Putamen (tissue), 1 donor: ENCODE measurements at places on chromosomes 2 and 18.

DNA sequence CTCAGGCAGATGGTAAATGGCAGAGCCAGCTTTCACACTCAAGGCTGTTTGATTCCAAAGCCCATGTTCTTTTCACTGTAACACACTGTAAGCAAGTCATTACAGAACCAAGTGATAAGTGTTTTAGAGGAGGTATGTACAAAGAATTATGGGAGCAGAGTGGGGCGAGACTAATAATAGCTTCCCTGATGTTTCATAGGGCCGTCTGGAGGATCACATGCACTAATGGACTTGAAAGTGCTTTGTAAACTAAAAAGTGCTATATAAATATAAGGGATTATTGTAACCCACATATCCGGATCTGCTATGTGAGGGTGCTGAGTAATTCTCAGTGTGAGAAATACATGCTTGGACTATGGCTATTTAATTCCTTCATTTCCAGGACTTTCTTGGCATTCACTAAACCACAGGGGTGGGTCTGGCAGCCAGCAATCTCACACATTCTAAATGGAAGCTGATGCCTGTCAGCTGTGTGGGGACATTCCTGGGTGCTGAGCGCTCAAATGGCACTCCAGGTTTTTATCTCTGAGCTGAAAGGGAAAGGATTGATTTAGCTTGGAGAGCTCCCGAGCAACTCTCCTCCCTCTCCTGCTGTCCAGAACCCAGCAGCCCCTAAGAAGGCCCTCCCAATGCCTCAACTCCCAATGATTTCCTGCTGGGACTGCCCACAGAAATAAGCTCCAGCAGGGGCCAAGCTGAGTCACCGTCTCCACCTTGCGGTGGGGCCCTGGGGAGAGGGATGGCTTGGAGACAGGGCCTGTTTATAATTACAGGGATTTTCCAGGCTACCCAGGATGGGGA, 222.8 kb downstream of the SOX11 start:
- DNase-seq, result no peak

DNA sequence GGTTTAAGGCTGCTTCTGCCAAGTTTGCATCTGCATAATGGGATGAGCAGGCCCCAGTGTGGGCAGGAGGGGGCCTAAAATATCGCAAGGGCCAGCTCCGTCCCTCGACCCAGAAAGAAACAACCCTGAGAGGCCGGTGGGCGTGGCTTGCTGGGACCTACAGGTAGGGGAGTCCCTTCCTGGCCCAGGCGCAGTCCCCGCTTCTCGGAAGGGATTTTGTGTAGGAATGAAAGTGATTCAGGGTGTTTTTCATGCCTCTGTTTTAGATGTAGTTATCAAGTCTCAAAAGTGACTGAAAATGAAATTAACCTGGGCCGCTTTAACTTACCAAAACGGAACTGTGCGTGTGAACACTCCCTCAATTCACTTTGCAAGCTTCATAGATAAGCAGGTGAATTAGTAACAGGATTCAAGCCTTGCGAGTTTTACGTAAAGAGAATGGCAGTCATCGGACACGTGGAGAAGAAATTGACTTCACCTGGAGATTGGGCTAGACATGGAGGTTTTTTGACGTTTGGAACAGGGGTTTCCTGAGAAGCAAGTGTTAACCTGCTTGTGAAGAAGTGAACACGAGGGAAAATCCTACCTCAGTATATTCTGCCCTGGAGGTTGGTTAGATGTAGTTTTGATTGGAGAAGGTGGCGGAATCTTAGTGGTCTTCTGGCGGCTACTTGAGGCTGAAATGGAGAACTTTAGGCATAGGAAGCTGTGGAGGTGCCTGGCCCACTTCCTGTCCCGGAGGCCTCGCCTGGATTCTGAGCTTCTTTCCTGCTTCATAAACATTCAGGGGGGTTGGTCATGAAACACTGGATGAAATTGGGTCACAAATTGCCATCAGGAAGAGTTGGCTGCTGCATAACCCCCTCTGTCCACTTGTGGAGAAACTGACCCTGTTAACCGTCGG, 1.7 kb downstream of the NCK2 start:
- DNase-seq, result no peak

DNA sequence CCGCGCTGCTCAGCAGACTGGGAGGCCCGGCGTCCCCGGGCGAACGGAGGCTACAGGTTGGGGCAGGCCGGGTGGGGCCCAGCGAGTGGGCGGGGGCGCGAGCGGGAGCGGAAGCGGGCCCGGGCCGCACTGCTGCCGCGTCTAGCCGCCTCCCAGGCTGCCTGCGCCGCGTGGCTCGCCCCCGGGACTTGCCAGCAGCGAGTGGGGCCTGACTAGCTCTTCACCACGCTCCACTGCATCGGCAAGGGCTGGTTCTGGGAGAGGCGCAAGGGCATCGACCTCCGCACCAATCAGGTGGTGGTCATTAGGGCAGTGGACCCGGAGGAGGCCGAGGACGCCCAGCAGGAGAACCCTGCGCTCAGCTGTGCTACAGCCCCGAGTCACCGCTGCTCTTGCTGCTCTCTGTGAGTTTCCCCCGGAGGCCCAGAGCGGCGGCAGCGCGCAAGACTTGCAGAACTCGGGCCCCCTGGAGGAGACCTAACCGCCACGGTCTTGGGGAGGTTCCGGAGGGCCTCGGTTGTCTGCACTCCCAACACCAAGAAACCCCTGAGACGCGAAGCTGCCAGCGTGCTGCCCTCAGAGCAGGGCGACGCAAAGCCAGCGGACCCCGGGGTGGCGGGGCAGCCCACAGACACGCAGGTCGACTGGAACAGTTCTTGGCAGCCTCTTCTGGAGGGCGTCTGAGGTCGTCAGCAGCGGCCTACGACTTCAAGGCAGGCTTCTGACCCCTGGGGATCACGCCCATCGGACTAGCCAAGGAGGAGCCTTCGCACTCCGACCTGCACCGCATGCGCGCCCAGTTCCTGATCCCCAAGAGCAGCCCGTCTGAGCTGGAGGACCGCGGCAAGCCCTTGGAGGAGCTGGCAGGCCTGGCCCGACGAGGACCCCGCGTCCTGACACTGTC, 27.2 kb upstream of the PTPN2 start:
- no peak for DNase-seq

DNA sequence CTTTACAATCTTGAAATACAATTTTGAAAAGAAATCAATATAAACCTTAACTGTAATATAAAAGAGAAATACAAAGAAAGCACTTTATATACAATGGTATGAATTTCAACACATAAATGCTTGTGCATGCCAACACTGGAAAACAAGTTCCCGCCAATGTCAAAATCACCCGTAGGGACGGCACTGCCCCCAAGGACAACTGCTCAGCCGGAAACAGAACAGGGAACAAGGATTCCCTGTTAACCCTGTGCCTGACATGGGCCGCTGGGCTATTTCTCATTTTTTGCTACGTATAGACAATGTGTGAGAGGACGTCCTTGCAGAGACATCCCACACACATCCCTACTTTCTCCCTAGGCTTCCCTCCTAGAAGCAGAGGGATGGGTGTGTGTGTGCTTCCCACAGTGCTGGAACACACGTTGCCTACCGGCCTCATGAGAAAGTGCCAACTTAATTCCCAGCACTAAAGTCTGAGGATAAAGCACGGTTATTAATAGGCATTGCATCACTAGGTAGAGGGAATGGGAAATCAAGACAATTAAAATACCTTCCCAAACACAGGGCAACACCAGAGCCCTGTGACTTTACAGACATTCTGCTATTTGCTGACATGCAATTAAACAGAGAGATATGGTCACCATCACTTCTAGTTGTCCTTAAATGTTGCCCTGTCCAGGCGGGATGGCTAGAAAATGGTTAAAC, 14.4 kb downstream of the AFG3L2 start:
- no peak for DNase-seq

GRCh38 chr18:31409276-31409675, 32.7 kb downstream of the DSG4 start:
- no peak for DNase-seq

- DNase-seq, result no peak
These were observed 130.6 kb upstream of the ZNF236 start for GRCh38 chr18:76691800-76692199.

DNA sequence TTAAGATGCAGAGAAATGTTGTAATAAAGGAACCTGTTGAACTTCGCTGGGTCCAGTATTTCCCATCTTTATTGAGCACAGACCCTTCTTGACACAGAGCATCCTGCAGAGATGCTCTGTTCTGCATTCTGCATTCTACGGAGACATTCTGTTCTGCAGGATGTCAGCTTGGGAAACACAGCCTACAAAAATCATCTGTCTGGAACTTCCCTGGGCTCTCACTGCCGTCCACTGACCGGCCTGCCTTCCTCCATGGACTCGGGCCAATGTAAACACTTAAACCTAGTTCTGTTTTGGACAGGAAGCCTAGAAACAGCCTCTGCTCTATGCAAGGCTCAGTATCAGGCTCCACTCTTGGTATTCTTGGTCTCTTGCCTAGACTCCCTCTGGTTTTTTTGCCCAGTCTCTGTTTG, 90.0 kb upstream of the PPP1CB start:
- DNase-seq, result peak; percentile 13

DNA sequence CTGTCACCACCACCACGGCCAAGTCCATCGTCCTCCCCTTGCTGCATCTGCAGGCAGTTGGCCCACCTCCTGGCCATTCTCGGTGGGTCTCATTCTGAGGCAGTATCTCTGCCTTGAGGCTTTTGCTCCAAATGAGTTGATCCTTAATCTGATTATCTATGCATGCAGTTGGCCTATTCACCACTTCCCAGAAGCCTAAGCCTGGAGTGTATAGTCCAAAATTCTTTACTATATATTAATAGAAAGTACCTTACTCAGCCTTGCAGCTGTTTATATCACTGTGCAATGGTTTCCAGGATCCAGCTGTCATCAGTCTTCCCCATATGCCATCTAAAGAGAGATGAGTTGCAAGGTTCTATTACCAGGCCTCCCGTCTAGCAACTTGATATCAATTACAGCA, 292.4 kb downstream of the SS18 start:
- no peak for DNase-seq

DNA sequence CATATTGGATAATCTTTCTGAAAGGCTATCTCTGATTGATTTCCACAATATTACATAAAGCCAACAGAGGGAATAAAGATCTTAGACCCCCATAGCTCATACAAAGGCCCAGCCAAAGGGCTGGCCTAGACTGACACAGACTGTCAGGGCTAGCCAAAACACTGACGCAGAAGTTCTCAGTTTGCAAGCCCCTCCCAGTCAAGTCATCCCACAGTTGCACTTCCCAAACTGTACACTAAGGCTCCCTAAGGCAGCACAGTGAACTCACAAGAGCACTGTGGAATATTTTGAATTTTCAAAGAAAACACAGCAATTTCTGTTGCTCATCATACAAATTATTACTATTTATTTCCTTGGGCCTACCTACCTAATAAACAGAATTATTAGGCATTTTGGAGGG, 244.9 kb downstream of the SP3 start:
- DNase-seq, result no peak

DNA sequence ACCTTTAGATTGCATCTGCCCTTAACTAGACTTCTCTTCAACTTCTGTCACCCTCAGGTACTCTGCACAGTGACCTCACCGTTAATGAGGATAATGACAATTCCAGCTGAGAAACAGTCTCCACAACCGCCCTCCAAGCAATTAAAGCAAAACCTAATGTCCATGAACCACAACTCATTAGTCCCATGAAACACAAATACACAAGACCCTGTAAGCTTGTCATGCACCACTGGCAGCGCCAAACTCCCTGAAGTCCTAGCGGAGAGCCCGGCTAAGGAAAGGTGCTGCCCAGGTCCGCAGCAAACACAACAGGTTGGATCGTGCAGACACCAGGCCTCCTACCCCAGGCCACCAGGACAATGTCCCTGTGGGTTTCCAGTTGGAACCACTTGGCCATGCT, 7.4 kb downstream of the SMAD7 start:
- no peak for DNase-seq

- no peak for DNase-seq
These were observed 179.6 kb downstream of the SATB2 start for GRCh38 chr2:199278099-199278498.

GRCh38 chr18:79935098-79935480, 16.4 kb downstream of the SLC66A2 start:
- DNase-seq, result peak; percentile 57

DNA sequence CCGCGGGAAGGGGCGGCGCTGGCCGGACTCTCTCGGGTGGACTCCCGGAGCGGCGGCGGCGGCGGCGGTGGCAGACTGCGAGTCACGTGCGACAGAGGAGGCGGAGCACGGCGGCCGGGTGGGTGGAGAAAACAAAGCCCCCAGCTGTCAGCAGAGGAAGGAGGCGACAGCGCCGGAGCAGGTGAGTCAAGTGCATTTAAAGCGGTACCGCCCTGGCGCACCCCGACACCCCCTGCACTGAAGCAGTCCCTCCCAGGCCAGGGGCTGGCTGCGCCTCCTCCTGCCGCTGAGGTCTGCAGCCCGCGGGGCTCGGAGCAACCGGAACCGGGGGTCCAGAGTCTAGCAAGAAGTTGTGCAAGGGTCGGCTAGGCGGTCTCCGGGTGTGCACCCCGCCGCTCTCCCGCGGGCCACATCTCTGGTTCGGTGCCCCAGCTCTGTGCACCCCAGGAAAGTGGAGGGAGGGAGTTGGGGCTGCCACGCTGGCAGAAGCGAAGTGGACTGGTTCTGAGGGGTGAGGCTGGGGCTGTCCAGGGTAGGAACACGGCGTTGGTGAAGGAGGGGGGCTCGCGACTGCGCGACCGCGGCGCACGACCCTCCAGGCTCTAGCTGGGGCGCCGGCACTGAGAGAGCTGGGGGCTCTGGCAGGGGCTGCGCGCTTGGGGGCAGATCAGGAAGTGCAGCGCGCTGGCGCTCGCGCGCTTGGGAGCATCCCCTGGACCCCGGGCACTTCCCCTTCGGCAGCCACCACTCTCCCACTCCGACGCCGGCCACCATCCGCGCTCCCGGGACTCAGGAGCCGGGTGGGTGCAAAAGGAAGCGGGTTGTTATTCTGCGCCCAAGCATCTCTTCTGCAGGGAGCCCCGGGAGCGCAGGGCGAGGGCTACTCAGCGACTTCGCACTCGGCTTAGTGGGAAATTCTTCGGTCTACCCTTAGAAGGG, 64.0 kb upstream of the MAPRE2 start:
- peak; percentile 86 for DNase-seq

- no peak for DNase-seq
These were observed 963.0 kb downstream of the SLC4A3 start for GRCh38 chr2:220590476-220590875.

GRCh38 chr2:20122864-20123263, 71.4 kb upstream of the LAPTM4A start:
- DNase-seq, result no peak

- no peak for DNase-seq
These were observed 68.0 kb downstream of the TBR1 start for GRCh38 chr2:161484061-161484460.

DNA sequence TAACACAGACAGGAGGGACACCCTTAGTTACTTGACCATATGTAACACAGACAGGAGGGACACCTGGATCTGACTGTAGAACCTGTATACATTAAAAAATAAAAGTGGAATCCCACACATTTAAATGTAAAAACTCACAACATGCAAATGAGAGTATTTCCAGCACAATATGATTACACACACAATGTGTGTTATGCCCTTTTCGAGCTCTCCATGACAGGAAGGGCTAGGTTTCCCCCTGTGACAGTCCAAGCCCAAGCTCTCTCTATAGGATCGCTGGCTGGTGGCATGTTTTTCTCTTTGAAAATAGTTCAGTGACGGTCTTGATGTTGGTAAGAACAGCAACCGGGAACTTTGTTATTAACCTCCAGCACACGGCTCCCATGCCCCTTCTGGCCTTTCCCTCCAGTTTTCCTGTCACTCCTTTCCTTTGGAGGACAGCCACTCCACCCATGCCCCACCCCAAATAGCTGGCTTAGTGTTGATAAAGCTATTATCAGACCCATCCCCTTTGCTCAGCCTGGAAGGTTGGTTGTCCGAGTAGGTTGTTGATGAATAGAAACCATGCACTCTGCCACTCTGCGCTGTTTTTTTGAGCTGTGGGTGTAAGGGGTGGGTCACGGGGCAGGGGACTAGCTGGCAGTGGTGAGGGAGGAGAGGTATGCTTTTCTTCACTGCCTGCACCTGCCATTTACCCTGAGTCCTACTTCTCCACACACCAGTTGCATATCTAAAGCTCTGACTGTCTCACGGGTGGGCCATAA, 2.7 kb downstream of the RASGRP3 start:
- no peak for DNase-seq
